ENCODE measurements at places on chromosomes 3 and 15. TPM values are rescaled to one million over a fixed set of nuclear protein-coding genes. Genes with fewer than 3 reads are reported as not detected.

- no peak for DNase-seq
Measured at GRCh38 chr3:131605916-131606315, 103.1 kb upstream of the MRPL3 start.

The MYO5C gene
- total RNA-seq, result under 0.01 TPM

The GABRB3 gene
- 0.54 TPM for total RNA-seq

DNA sequence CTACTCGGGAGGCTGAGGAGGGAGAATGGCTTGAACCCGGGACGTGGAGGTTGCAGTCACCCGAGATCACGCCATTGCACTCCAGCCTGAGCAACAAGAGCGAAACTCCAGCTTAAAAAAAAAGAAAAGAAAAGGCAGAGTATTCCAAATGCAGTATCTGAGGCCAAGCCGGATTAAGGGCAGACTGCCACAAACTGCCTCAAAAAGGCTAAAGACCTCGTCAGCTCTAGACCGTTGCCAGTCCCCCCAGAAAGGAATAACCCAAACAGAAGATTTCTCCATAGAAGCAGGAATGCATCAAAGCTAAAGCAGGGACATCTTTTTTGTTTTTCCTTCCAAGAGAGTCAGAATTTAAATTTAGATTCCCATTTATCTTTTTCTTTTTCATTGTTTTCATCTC is 72.9 kb downstream of the TM4SF4 start:
- DNase-seq, result peak; percentile 63

- DNase-seq, result no peak
Measured at GRCh38 chr3:80116281-80116680, 348.5 kb upstream of the ROBO1 start.

The FAM81A gene
- total RNA-seq, result not detected

DNA sequence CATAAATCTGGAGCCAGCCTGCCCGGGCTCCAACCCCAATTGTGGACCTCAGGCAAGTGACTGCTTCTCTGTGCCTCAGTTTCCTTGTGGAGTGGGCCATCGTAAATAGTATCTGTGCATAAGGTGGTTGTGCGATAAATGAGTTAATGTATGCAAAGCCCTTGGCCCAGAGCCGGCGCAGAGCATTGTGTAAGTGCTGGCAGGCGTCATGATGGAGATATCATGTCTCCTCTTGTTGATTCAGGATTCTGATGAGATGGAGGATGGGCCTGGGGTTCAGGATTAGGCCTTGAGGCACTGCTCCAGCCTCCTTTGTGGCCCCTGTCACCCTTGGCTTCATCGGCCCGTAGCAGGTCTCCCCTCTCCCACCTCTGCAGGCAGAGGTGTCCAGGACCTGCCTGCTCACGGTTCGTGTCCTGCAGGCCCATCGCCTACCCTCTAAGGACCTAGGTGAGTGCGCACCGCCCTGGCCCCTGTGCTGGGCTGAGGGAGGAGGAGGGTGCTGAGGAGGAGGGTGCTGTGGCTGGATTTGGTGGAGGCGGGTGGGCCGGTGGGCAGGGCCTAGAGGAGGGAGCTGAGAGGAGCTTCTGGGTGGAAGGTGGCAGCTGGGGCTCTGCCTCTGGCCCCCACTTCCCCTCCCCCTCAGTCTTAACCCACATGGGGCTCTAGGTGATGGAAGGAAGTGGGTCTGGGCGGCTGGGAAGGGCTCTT is 1.3 kb downstream of the PLA2G4B start:
- no peak for DNase-seq

GRCh38 chr15:76802411-76802810 is 102.7 kb downstream of the SCAPER start:
- no peak for DNase-seq

DNA sequence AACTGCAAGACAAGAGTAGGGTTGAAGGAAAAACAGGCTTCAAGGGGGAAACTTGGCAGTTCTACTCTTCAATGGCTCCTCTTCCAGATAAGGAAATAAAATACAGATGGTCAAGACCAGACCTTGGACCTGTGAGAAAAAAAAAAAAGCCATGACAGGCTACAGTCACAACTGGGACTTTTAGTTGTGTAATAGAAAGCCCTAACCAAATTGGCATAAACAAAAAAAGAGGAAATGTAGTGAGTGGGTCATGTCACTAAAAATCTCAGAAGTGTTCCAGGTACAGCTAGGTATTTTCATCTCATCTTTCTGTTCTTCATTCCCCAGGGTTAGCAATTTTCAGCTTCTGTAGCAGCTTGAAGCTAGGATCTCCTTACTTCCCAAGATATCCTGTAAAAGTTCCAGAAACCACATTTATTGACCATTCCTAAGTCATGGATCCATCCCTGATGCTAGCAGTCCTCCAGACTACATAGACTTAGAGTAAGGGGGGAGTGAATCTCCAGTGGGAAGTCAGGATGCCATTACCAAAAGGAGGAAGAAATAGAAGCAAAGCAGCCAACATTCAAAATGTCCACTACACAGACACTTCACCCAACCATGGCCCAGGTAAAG is 61.0 kb upstream of the CSTA start:
- no peak for DNase-seq

The NLGN1 gene
- 12.5 TPM for total RNA-seq

The SV2B gene
- not detected for total RNA-seq

- DNase-seq, result no peak
Measured at GRCh38 chr3:126956866-126957650, 25.9 kb upstream of the PLXNA1 start.

GRCh38 chr15:35932531-35932930 is 386.6 kb upstream of the DPH6 start:
- peak; percentile 17 for DNase-seq

The SENP8 gene
- 3.1 TPM for total RNA-seq

GRCh38 chr3:69588170-69588569 is 151.1 kb upstream of the MITF start:
- no peak for DNase-seq

DNA sequence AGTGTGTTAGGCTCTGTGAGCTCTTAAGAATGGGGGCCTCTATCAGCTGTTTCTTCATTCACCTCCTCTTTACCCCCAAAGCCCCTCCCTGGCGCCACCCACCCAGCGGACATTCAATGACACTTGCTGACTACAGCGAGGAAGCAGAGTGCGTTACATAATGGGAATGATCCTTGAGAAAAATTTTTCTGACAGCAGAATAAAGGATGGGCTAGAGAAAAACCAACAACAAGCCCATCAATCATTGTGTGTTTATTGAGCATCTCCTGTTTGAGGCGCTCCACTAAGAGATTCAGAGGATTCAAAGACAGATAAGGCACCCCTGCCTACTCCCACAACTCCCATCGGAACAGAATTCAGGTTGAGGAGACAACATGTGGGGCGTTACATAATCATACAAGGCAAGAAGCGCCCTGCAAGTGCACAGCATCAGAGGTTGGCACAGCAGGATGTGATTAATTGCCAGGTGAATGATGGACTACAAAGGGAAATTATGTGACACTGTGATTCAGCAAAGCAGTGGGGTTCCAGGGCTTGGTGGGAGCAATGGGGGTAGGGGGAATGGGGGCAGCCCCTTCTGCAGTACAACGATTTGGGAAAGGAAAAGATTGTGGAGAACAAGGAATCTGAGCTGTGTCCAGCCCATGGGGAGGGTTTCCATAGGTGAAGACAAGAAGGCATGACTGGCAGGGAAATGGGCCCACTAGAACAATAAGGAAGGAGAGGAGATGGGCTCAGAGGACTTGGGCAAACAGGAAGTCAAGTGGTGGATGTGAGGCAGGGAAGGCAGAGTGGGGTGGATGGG is 141.3 kb upstream of the ATP2B2 start:
- no peak for DNase-seq

GRCh38 chr3:177443469-177443868 is 246.2 kb upstream of the TBL1XR1 start:
- peak; percentile 39 for DNase-seq

DNA sequence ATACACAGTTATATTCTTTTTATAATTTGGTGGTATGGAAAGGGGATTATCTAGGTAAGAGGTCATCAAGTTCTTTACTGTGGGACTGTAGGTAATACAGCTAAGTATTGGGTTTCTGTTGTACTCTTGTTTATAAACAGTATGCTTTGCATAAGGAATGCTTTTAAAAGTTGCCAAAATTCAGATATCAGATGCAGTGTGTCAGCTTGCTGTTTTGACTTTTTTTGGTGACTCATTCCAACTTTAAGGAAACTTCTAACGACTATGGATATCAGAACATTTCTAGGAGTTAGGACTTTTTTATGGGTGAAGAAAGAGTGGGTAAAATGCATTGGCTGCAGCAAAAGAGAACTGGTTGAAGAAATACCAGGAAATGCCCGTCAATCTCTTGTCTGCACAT is 2.8 kb downstream of the SCAANT1 start:
- DNase-seq, result peak; percentile 67

DNA sequence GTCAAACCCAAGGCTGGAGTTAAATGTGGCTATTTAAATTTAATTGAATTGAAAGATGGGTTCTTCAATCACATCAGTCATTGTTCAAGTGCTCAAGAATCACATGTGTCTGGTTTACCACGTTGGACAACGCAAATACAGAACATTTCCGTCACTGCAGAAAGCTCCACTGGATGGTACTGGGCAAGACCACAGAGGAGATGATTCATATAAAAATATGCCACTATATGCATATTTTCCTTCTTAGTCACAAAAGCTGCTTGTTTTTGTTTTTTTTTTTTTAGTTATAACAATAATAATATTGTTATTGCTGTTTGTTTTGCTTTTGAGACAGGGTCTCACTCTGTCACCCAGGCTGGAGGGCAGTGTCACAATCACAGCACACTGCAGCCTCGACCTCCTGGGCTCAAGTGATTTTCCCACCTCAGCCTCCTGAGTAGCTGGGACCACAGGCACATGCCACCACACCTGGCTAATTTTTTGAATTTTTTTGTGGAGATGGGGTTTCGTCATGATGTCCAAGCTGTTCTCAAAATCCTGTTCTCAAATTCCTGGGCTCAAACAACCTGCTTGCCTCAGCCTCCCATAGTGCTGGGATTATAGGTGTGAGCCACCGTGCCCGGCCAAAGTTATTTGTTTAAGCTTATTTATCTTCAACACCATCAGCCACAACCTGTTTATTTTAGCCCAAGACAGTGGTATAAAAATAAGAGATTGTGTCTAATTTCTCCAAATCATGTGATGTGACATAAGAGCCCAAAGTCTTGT is 19.4 kb downstream of the RTP3 start:
- DNase-seq, result peak; percentile 86

DNA sequence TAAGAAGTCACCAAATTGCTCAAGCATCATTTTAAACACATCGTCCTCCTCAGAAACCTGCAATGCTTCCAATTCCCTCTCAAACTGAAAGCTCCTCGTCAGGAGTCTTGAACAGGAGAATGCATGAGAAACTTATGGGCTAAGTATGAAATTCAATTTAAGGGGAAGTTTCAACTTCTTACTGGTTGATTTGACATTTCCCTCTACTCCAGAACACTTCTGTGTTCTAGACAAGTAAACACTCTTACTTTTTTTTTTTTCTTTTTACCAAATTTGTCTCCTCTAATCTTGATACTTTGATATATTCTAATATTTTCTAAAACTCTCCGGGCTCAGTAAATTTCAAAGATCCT is 181.7 kb downstream of the RSL24D1 start:
- no peak for DNase-seq

DNA sequence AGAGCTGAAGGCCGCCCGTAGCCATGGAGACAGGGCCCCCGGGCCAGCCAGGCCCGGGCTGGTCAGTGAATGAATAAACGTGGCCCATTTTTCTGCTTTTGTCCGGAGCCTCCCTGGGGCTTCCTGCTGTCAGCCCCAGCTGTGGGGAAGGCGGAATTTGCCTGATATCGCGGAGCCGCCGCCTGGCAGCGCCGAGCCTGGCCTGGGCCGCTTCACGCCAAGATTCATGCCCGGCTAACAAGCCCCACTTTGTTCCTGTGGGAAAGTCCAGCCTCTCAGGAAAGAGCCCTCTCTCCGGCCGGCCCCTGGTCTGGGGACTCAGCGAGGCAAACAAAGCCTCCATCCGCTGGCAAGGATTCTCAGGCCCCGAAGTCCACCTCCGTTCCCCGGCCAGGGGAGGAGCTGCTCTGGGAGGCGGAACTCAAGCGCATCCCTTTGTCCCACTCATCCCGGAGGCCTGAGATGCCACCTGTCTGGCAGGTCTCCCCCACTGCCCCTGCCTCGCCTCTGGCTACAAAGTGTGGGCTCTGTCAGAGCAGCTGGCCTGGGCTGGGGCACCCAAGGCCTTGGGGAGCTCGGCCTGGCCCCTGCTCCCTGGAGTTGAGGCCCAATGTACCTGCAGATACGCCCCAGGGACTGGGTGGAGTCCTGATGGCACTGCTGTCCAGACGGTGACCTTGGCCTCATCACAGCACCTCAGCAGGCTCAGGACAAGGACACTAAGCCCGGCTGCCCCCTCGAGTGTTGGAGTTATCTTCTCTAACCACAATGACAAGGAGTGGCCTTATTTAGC is 51.6 kb upstream of the SLC6A11 start:
- DNase-seq, result no peak

The ACAD11 gene
- total RNA-seq, result 27.8 TPM

The UACA gene
- 505 TPM for total RNA-seq

- peak; percentile 3 for DNase-seq
Measured at GRCh38 chr3:21158861-21159542, 592.0 kb downstream of the ZNF385D start.

DNA sequence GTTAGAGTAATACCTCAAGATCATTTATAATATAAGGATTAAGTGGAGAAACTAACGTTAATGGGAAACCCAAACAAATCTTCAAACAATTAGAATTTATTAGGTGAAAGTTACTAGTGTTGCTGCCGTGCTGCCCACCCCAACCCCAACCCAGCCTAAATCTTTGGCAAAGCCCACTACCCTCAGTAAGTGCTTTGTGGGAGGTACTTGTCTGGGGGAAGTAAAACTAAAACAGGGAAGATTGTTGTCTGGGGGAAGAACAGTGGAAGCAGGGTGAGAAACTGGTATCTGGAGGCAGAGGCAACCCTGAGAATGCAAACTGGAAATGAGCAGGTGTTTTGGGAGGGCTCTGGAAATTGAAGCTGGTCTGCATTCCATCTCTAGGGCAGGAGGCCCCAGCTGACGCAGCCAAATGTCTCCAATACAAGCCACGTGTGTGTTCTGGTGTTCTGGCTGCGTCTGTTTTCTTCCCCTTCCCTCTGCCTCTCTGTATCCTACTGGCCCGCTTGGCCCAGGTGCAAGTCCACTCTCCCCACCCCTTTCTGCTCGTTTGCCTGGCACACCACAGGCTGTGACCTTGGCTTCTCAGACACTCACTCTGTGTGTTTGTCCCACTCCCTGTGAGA is 32.7 kb downstream of the FEM1B start:
- DNase-seq, result no peak

GRCh38 chr15:78263907-78264303 is 457 bp upstream of the DNAJA4 start:
- DNase-seq, result no peak

The PLSCR2 gene
- total RNA-seq, result not detected

- no peak for DNase-seq
Measured at GRCh38 chr3:173591401-173591800, 193.9 kb downstream of the NLGN1 start.

The CPNE9 gene
- total RNA-seq, result not detected

DNA sequence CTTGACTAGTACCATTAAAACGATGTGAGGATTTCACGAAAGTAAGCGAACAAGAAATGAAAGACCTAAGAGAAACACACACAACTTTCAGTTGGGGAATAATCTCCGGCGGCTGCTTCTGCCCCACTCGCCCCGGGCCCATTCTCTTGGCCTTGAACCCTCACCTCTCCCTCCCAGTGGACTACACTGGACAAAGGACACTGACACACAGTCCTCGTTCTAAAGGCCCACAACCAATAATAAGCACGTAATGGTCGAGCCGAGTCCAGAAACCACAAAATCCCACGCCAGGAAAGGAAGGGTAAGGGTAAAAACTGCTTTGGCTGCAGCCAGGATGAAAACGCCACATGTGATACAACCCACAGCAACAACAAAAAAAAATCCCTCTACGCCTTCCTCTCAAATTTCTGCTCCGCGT is 469 bp downstream of the ZNF770 start:
- peak; percentile 43 for DNase-seq

Data from IMR-90 (cell line).